ENCODE measurements at places on chromosomes 13 and 19.

GRCh38 chr13:39279077-39279476 is 240.8 kb downstream of the NHLRC3 start:
- DNase-seq, result no peak

- no peak for DNase-seq
These were observed 9.4 kb downstream of the PDE4C start for GRCh38 chr19:18216789-18217188.

GRCh38 chr13:42354241-42355091 is 82.5 kb downstream of the AKAP11 start:
- DNase-seq, result peak; percentile 49

DNA sequence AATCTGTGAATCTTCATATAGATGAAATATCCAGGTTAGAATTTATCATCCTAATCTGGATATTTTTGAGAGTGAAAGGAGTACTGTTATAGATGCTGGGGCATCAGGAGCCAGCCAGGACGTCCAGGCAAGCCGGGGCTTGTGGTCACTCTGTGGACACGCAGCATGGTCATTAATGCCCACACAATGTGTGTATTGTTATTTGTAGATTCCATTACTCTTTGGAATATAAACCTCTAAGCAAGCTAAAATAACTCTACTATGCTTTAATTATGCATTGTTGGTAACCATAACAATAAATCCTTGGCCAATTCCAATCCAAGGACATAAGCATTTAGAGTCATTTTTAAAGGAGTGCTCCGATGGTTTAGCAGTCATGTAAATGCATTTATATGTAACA is 137.9 kb downstream of the TM9SF2 start:
- no peak for DNase-seq

GRCh38 chr13:45092663-45093062 is 27.6 kb upstream of the GTF2F2 start:
- DNase-seq, result peak; percentile 20

- DNase-seq, result no peak
These were observed 161.6 kb downstream of the KDM4B start for GRCh38 chr19:5130371-5131030.

- DNase-seq, result no peak
These were observed 2.6 kb downstream of the EPN1 start for GRCh38 chr19:55677572-55678028.

- no peak for DNase-seq
These were observed 1.5 kb downstream of the HS6ST3 start for GRCh38 chr13:96091164-96092117.

- no peak for DNase-seq
These were observed 12.2 kb upstream of the ZNF429 start for GRCh38 chr19:21492947-21493906.

GRCh38 chr19:35556846-35557538 is 6.5 kb downstream of the ATP4A start:
- DNase-seq, result no peak

DNA sequence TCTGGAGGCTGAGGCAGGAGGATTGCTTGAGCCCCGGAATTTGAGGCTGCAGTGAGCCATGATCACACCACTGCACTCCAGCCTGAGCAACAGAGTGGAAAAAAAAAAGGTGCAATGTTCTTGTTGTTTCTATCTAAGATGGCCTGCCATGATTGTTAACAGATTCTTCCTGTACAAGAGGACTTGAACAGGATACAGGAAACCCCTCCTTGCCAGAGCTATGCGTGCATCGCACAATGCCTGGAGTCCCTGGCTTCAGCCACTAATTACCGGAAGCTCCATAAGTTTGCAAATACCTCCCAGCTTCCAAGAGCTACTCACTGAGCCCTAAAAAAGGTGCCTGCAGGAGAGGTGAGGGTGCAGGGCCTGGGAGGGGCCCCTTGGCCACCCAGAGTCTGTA is 13.1 kb upstream of the HIF3A start:
- peak; percentile 37 for DNase-seq

DNA sequence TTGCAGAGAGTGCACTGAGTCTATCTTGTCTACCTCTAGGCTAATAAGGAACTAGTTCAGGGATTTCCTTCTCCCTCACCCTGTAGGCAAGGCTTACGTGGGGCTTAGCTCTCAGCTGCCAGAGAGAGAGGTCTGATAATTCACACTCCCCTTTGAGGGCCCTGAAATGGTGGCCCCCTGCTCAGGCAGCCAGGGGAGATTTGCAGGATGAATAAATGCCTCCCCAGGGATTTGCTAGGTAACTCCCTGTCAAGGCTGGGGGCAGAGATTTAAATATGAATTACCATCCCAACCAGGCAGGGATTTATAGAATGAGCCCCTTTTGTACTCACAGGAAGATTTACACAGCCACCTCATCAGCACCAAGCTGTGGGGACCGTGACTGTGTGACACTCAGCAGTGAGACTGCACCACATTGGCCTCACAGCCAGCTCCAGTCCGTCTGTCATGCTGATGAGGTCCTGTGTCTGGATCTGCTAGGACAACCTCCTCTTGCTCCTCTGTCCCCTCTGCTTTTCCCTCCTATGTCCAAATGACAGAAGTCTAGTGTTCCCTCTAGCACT is 73.4 kb downstream of the CBY2 start:
- DNase-seq, result no peak

DNA sequence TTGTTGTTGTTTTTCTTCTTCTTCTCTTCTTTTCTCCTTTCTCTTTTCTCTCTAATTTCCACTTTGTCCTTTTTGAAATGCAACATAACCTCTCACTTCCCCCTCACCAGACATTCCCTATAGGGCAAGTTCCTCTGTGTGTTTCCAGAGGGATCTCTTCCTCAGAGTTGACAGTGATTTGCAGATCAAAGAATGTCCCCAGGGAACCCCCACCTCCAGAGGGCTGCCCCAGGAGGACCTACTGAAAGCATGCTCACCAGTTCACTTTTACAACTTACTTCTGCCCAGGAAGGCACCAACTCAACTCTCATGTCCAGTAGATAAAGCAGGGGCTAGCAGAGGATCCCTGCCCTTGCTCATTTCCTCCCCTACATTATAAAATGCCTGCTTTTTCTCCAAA is 1648.0 kb downstream of the PCDH9 start:
- DNase-seq, result no peak

GRCh38 chr19:38469151-38469550 is 35.7 kb downstream of the RYR1 start:
- DNase-seq, result no peak

GRCh38 chr13:48333976-48334375 is 30.4 kb downstream of the RB1 start:
- DNase-seq, result no peak

DNA sequence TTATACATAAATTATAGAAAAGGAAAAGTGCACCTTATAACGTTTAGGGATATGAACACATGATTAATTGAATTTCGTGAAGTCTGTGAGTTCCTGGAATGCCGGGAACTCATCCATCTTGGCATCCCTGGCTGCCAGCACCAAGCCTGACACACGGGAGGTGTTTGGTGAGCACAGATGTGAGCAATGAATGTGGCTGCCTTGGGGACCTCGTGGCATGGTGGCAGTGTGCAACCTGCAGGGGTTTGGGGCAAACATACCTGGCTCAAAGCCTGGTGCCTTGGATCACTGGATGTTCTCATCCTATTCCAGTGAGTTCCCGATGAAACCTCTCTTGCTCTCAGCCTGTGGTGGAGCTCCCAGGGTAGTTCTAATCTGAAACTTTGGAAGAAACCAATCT is 10.4 kb upstream of the MAP2K2 start:
- DNase-seq, result no peak

GRCh38 chr19:20470345-20471135 is 95.0 kb downstream of the ZNF737 start:
- DNase-seq, result no peak

GRCh38 chr13:48831248-48831647 is 144.5 kb upstream of the FNDC3A start:
- no peak for DNase-seq

DNA sequence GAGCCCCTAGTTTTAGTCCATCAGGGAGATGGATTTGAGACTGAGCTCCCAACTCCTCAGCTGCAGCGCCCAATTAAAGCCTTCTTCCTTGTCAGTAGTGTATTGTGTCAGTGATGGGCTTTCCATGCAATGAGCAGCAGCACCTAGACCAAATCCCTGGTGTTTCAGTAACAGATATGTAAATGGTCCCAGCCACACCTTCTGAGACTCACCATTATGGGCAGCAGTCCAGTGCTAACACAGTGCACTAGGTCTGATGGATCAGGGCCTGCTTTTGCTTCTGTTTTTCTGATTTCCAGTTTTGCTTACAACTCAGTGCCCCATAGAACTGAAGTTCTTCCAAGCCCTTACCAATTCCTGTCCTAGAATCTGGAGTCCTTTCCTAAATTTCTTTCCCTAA is 41.8 kb upstream of the MIR17HG start:
- DNase-seq, result no peak

DNA sequence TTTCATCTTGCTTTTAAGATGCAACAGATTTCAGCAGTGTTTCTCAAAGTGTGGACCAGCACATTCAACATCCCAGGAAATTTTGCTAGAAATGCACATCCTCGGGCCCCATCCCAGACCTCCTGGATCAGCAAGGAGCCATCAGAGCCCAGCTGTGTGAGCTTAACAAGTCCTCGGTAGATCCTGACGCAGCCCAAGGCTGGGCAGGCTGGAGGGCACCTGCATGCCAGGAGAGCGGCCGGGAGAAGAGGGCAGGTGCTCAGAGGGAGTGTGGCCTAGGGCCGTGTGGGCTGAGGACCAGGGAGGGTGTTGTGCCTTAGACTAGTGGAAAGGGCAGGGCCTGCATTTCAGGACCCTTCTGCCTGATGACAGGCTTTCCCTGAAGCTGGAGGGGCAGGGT is 2.2 kb upstream of the MCF2L start:
- no peak for DNase-seq

GRCh38 chr19:8355631-8356402 is 8.1 kb upstream of the ANGPTL4 start:
- peak; percentile 79 for DNase-seq

DNA sequence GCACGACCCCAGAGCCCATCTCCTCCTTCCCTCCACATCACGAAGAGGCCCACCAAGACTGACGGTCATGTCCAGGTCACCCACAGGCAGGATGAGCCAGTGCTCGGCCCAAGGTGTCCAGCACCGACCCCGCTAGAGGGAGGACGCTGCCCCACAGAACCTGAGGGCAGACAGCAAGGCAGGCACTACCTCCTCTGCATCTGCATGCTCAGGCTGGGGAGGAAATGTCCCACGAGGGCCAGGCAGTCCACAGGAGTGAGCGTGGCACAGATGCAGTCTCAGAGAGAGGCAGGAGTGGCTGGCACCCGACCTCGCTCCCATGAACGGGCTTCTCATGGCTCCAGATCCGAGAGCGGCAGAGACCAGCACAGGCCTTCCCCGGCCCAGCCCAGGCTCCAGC is 133.2 kb downstream of the TUBA3C start:
- DNase-seq, result no peak

- no peak for DNase-seq
These were observed 2.1 kb downstream of the CALM3 start for GRCh38 chr19:46603195-46603637.

DNA sequence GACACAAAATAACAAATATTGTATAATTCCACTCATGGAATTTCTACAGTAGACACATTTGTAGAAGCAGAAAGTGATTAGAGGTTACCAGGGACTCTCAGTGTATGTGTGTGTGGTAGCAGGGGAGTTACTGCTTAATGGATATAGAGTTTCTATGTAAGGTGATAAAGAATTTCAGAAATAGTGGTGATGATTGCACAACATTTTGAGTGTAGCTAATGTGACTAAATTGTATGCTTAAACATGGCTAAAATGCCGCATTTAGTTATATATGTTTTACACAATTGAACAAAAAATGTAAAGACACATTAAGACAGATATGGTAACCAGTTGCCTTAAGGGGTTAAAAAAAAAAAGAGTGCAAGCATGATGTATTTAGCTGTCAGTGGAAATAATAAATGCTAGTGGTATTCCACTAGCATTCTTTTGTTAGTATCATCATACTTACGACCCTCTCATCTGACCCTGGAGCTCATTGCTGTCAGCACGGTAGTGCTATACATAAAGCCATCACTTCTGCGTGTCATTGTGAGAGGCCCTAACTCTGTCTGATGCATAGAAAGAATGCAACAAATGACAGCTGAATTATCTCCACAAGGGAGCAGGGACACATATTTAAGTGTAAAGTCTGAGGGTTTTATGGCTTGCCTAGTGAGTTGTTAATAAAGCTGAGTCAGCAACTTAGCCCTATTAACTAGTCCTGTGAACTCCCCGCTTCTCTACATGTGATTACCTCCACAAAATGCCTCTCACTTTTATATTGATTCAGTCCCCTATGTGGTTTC is 134.1 kb upstream of the RXFP2 start:
- peak; percentile 42 for DNase-seq

- DNase-seq, result no peak
These were observed 27.1 kb downstream of the POU4F1 start for GRCh38 chr13:78576261-78576660.

DNA sequence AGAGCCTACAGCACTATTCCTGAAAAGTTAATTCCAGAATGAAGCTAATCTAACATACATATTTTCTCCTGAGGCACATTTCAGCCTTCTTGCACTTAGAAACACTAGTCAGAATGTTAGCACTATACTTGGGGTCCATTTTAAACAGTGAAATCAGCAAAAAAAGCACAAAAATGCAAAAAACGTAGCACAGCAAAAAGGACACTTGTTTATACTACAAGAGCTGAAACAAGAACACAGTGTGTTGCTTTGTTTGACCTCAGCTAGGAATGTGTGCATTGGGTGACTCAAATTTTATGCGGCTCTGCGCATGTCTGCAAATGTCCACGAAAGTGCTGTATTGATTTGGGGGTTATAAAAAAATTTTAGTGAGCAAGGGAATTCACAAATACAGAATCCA is 226.2 kb downstream of the KCNRG start:
- no peak for DNase-seq

DNA sequence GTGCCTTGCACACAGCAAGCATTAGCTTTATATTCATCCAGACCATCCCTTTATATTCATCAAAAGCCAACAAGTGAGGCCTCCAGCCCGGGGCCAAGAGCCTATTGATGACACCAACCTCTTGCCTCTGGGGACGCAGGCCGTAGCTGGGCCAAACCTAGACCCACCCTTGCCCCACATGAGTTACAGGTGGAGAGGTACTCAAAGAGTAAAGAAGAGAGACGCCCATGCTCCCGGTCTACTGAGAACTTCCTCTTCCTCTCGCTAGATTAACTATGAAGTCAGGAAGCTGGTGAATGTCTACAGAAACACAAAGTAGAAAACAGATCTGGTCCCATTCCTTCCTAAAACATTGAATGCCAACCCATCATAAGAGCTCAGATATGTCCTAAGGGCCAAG is 3.8 kb upstream of the MLNR start:
- DNase-seq, result no peak
